ENCODE measurements at places on chromosomes 5 and 9.

DNA sequence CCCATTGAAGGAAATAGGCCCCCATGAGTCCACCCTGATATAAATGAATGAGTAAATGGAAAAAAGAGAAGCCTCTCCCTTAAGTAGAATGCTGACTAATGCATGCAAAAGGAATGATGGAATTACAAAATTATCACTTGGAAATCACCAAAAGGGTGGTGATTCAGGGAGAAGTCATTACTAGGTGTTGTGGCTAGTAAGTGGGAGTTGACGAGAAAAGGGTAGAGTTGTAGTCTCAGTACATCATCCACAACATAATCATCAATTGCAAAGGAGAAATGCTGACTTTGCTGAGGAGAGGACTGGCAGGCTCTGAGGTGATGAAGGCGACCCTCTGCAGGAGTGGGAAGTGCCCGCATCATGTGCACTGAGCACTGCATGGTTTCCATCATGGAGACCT is 201.5 kb upstream of the S1PR3 start:
- DNase-seq, result no peak

GRCh38 chr9:95175523-95175922 is 142.0 kb downstream of the FANCC start:
- DNase-seq, result no peak

GRCh38 chr5:135129307-135129706 is 95.3 kb upstream of the PITX1 start:
- DNase-seq, result no peak

DNA sequence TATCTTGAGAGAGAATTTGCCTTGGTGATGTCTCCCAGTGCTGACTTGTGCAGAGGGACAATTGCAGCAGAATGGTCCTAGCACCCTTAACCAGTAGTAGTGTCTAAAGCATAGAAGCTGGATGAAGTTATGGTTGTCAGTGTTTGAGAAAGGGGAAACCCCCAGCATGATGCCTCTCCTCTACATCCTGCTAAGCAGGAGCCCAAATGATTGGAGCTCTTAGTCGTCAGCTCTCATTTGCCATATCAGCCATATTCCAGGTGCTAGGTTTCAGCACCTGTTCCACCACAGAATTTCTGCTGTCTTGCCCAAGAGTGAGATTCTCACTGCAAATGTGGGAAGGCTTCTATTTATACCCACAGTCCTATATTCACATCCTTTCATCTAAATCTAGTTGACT is 43.7 kb upstream of the RFX3 start:
- no peak for DNase-seq

- no peak for DNase-seq
Measured at GRCh38 chr5:128378632-128379031, 159.4 kb downstream of the FBN2 start.

DNA sequence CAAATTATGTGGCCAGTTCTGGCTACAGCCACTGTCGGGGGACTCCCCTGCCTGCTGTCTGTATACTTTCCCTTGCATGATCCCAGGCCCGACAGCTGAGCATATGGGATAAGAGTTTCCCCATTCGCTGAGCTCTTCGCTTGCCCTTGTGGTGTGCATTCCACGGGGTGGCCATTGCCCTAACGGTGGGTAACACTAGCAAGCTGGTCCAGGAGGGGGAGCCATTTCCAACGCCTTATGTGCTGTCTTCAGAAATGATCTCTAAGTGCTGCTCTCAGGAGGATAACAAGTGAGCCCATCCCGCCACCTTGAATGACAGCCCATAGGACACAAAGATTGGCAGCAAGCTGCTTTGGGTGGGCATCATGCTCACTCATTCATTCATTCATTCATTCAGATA is 190.9 kb downstream of the FSTL4 start:
- no peak for DNase-seq

GRCh38 chr9:120701248-120701647 is 13.0 kb downstream of the MEGF9 start:
- no peak for DNase-seq

DNA sequence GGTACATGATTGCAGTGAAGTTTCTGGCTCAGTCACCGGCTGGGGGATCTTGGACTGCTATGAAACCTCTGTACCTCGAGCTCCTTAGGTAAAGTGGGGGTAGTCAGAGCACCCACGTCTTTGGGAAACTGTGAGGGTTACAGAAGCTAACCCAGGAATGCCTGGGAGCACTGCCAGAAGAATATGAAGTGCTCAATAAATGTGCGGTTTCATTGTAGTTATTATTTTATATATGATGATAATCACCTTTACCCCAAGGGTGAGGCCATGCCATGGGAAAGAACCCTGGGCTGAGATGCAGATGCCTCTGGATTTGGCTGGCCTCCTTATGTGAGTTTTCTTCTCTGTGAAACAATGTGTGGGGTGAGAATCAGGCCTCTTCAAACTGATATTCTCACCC is 3.7 kb downstream of the NPR3 start:
- DNase-seq, result no peak

DNA sequence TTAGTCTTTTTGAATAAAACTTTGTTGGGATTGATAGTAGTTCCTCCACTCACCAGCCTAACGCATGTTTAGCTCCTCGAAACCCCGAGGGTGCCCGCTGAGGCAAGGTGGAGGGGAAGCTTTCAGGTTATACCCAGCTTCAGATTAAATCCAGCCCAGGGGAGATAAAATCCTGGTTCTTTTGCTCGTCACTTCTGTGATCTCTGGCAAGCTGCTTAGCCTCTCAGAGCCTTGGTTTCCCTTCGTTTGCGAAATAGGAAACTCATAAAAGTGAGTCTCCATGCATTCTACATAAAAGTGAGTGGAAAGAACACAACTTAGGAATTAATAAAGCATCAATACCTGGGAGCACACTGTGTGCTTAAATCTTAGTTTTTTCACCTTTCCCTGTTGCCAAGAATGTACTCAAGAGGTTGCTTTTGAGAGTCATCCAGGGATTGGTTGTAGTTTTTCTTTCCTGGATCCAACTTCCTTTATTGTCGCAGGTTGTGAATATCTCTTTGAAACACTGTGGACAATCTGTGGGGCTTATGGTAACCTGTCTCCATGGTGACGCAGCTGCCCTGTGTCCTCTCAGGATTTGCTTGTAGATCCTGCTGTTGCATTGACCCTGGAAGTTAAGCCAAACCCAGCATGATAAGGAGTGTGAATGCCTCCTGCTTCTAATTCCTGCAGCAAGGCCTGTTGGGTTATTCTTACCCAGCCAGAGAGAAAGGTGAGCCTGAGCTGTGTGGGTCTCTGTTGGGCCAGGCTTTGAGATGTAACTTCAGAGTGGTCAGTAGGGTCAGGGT is 2.0 kb downstream of the GALNT12 start:
- DNase-seq, result no peak

DNA sequence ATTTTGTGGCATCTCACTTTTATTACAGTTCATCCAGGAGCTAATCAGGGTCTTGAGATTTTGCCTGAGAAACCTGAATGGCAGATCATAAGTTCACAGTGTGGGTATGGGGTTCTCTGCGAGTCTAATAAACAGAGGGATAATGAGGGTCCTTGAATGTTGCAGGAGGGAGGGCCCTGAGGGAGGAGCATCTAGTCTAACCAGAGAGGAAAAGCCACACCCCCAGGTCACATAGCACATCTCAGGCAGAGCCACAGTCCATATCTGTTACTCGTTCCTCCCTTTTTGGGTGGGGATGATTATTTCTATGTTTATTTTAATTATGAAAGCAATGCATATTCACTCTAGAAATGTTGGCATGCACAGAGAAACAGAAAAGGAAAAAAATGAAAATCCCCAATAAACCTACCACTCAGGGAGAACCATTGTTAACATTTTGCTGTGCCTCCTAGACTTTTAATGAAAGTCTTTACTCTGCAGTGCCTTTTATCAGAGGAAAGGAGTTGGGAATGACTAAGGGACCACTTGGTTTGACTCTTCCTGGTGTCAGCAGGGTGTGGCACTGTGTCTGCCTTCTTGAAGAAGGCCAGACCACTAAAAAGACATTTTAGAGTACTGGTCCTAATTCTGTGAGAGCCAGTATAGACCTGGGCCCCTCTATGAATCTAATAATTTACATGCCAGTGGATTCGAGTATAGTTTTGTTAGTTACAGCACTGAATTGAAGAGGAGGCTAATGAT is 2.8 kb downstream of the GALNT12 start:
- DNase-seq, result no peak

DNA sequence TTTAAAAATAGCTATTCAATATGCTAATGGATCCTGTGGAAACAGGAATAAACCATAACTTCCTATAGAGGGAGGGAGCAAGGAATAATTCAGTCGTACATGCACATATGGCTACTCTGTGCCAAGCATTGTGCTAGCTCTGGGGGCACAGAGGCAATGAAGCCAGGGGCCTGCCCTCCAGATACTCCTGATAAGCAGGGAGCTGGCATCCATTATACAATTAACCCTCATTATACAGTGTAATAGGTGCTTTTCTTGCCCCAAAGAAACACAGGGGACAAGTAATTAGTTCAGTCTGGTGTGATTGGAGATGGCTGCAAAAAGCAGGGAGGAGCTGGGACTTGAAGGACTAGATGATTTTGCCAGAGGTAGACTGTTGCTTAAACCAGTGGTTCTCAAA is 200.4 kb downstream of the SREK1 start:
- DNase-seq, result no peak

DNA sequence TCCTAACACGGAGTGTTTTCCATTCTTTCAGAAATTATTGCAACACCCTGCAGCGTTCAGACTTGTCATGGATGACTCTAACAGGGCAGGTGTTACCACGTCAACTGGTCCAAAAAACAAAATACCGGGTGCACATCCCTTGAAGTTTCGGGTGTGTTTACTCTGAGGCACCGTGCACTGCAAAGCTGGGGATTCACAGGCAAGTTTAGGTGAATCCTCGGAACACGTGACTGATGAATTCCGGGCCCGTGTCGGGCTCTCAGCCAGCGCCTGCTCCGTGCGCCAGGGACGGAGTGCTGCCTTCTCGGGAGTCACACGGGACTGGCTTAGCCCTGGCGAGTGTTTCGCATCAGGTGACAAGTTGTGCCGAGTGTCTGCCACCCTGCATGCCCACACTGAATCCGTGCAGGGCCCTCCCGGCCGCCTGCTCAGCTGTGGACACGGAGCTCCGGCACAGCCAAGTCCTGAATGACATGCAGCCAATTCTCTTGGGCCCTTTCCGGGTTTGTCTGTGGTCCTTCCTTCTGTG is 66.0 kb upstream of the IRX4 start:
- no peak for DNase-seq

DNA sequence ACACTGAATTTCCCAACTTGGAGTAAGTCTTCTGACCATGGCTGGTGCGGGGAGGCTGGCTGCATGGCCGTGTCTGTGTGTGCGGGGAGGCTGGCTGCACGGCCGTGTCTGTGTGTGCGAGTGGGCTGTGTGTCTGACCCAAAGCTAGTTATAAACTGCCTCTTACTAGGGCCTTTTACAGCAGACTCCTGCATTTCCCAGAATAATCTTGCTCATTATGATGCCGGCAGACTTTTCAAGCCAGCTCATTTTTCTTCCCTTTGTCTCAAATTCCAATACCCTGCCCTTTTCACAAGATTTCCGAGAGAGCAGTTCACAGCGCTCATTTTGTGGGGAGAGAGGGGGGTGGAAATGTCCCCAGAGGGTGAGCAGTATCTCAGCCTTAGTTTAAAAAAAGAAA is 470.7 kb upstream of the BRINP1 start:
- no peak for DNase-seq

GRCh38 chr9:26142631-26143030 is 464.4 kb upstream of the TUSC1 start:
- DNase-seq, result no peak

DNA sequence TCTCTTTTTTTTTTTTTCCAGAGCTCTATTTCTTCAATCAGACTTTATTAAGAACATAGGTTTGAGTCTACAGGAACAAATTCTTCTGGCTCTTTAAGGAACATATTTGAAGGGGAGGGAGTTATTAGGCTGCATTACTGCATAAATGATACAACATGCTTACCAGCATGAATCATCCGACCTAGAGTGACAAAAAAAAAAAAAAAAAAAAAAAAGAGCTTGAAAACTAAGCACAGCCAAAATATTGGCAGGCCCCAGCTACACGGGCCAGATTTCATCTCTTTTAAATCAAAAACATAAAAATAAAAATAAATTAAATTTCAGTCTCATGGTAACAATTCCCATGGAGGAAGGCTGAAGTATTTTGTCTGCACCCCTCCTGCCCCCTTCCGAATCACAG is 26.3 kb downstream of the MSX2 start:
- no peak for DNase-seq

- DNase-seq, result no peak
Measured at GRCh38 chr5:99320436-99320835, 391.6 kb upstream of the CHD1 start.

DNA sequence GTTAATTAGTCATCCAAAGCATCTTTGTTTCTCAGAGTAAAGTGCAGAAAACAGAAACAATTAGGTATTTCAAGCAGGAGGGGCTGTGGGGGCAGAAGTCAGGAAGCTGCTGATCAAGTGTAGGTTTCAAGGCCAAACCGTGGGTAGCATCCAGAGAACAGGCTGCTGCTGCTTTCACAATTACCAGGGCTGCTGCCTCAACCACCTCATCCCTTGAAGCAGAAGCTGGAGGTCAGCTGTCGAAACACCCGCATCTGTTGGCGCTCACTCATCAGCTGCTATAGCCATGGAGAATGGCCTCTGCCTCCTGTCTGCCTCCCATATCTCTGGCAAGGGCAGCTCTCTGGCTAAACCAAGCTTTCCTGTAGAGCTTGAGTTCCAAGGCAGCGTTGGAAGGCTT is 122.9 kb upstream of the OSMR start:
- DNase-seq, result no peak

GRCh38 chr5:67149951-67150523 is 46.6 kb downstream of the CD180 start:
- DNase-seq, result no peak

- DNase-seq, result no peak
Measured at GRCh38 chr5:165015547-165015946, 1510.1 kb downstream of the MAT2B start.

- DNase-seq, result no peak
Measured at GRCh38 chr5:108760512-108760911, 12.8 kb downstream of the FER start.

- no peak for DNase-seq
Measured at GRCh38 chr5:179732918-179733771, 523 bp downstream of the MAML1 start.

GRCh38 chr9:114216081-114216480 is 60.7 kb downstream of the COL27A1 start:
- no peak for DNase-seq

DNA sequence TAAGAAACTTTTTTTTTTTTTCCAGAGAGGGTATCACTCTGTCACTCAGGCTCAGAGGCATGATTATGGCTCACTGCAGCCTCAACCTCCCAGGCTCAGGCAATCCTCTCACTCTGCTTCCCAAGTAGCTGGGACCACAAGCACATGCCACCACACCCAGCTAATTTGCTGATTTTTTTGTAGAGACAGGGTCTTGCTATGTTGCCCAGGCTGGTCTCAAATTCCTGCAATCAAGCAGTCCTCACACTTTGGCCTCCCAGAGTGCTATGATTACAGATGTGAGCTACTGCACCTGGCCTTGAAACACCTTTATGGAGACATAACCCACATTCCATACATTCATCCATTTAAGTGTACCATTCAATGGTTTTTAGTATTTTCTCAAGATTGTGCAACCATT is 23.7 kb upstream of the CCDC180 start:
- no peak for DNase-seq
